ENCODE measurements at places on chromosomes 13 and 19.

GRCh38 chr19:13214036-13214730 is 64.0 kb downstream of the IER2 start:
- DNase-seq: no peak

DNA sequence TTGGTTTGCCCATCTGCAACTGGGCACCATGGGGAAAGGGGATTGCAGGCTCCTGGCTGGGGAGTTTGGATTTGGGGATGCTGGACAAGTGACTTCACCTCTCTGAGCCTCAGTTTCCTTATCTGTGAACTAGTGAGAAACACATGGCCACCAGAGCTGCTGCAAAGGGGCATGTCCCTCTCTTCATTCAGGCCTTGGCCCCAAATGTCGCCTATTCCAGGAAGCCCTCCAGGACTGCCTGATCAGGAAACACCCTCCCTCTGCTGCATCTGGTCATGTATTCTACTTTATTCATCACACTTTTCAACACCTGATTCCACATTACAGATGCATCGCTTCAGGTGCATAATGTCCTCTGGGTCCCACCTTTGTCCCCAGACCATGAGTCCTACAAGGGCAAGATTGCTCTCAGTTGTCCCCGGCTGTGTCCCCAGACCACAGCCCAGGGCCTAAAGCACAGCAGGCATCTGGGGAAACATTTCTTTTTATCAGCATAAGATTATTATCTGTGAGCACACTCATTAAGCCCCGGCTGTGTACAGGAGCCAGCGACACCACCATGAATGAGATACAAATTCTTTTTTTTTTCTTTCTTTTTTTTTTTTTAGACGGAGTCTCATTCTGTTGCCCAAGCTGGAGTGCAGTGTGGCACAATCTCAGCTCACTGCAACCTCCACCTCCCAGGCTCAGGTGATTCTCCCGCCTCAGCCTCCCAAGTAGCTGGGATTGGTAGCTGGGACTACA is 37.5 kb downstream of the ARRDC2 start:
- DNase-seq: no peak

- no peak for DNase-seq
These were observed 126.5 kb downstream of the ZNF536 start for GRCh38 chr19:30498707-30499106.

GRCh38 chr13:113730258-113730691 is 28.8 kb upstream of the TMEM255B start:
- no peak for DNase-seq

DNA sequence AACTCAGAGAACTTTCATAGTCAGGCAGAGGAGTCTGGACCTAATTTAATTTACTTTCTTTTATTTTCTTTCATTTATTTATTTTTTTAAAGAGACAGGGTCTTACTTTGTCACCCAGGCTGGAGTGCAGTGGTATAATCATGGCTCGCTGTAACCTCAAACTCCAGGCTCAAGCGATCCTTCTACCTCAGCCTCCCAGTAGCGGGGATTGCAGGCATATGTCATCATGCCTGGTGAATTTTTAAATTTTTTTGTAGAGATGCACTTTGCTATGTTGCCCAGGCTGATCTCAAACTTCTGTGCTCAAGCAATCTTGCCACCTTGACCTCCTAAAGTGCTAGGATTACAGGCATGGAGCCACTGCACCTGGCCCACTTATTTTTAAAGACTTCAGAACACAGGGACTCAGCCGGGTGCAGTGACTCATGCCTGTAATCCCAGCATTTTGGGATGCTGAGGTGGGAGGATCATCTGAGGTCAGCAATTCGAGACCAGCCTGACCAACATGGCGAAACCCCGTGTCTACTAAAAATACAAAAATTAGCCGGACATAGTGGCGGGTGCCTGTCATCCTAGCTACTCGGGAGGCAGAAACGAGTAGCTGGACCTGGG is 50.6 kb downstream of the KLF5 start:
- no peak for DNase-seq

- no peak for DNase-seq
These were observed 121.9 kb upstream of the MLNR start for GRCh38 chr13:49098198-49098597.

DNA sequence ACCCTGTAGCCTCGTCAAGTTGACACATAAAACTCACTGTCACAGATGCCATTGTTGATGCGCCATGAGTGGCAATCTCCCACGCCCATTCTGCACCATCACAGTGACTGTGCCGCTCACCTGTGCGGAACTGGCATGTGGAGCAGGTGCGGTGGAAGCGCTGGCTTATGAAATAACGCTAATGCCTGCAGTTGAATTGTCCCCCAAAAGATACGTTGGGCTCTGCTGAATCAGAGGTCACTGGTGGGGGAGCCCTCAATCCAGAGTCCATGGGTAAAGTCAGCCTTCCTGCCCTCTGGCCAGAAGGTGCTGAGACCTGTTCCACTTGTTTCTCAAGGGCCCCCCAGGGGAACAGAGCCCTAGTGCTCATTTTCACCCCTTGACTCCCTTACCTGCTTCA is 2.9 kb upstream of the ARHGEF7 start:
- no peak for DNase-seq

GRCh38 chr13:99385940-99386339 is 78.7 kb upstream of the GPR183 start:
- DNase-seq: no peak

- no peak for DNase-seq
These were observed 73.0 kb downstream of the IPO5 start for GRCh38 chr13:98026457-98026857.

DNA sequence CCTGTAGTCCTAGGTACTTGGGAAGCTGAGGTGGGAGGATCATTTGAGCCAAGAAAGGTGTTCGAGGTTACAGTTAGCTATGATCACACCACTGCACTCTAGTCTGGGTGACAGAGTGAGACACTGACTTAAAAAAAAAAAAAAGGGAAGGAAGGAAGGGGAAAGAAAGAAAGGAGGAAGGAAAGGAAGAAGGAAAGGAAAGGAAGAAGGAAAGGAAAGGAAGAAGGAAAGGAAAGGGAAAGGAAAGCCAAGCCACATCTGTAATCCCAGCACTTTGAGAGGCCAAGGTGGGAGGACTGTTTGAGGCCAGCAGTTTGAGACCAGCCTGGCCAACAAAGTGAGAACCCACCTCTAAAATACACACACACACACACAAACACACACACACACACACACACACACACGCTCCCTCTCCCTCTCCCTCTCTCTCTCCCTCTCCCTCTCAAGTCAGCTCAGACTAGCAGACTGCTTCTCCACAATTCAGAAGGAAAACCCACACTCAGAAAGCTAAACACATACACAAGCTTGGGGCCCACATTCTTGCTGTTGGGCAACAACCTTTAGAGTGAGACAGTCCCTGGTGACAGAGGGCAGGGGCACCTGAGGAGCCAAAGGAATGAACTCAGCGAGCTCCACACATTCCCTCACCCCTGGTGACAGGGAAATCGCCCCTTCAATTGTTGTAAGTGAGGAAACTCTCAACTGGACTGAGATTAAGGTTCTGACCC is 2.7 kb downstream of the ZNF709 start:
- no peak for DNase-seq

- no peak for DNase-seq
These were observed 360 bp downstream of the DDX39A start for GRCh38 chr19:14418856-14419105.

DNA sequence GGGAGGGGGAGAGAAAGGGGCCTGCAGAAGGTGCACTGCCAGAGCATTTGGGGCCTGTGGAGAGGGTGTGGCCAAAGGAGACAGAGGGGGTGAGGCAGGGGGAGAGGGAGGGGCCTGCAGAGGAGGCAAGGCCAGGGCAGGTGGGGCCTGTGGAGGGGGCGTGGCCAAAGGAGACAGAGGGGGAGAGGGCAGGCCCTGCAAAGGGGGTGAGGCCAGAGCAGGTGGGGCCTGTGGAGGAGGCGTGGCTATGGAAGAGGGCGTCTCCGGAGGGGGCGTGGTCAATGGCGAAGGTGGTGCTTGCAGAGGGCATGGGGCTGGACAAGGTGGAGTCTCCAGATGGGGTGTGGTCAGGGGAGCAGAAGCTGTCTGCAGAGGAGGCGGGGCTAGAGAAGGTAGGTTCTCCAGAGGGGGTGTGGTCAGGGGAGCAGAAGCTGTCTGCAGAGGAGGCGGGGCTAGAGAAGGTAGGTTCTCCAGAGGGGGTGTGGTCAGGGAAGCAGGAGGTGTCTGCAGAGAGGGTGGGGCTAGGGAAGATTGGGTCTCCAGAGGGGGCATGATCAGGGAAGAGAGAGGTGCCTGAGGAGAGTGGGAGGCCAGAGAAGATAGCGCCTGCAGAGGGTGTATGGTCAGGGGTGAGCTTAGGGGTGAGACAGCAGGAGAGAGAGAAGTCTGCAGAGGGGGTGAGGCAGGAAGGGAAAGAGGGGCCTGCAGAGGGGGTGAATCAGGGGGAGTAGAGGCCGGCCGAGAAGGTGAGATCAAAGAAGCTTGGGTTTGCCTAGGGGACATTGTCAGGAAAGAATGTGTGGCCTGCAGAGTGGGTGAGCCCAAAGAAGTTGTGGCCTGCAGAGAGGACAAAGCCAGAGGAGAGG is 3.4 kb downstream of the PRR36 start:
- no peak for DNase-seq

GRCh38 chr19:39592381-39592780 is 9.9 kb upstream of the LGALS13 start:
- DNase-seq: no peak

DNA sequence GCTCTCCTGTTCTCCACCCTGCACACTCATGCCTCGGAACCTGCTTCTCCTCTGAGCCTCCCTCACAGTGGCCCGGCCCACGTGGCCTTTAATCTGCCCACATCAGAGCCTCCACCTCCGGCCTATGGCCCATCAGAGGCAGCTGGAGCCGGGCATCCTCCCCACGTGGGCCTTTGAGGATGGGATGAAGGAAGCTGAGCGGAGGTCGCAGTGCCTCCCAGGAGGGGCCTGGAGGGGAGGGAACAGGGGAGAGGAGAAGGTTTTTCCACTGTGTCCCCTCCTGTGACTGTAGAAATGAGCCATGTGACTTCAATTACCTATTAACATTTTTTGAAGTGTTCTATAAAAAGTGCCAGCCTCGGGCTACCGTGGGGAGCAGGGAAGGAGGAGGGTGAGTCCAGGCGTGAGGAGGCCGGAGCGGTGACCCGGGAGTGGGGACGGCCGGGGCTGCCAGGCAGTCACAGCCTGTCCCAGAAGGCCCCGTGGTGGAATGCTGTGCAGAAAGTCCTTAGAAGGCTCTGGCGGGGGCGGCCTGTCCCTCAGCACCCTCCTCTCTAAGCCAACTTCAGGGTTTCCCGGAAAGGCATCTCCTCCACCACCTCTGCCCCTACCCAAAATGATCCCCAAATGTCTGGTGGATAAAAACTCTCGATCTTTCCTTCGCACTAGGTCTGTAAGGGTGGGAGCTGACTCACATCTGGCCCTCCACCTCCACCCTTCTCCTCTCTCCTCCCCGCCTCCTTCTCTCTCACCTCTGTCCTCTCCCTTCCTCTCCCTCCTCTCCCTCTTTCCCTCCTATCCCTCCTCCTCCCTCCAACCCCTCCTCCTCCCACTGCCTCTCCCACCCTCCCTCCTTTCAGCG is 24.8 kb upstream of the SLC1A5 start:
- no peak for DNase-seq

DNA sequence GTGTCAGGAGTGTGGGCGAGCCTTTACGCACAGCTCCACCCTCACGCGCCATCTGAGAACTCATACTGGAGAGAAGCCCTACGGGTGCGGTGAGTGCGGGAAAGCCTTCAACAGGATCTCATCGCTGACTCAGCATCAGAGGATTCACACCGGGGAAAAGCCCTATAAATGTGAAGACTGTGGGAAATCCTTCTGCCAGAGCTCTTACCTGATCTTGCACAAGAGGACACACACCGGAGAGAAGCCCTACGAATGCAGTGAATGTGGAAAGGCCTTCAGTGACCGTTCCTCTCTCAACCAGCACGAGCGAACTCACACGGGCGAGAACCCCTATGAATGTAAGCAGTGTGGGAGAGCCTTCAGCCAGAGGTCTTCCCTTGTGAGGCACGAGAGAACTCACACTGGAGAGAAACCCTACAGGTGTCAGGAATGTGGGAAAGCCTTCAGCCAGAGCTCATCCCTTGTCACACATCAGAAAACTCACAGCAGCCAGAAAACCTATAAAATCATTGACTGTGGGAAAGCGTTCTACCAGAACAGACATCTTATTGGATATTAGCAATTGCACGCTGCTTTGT is 6.9 kb upstream of the ZNF555 start:
- no peak for DNase-seq

GRCh38 chr19:55171440-55171839 is 5.0 kb upstream of the DNAAF3 start:
- DNase-seq: no peak

DNA sequence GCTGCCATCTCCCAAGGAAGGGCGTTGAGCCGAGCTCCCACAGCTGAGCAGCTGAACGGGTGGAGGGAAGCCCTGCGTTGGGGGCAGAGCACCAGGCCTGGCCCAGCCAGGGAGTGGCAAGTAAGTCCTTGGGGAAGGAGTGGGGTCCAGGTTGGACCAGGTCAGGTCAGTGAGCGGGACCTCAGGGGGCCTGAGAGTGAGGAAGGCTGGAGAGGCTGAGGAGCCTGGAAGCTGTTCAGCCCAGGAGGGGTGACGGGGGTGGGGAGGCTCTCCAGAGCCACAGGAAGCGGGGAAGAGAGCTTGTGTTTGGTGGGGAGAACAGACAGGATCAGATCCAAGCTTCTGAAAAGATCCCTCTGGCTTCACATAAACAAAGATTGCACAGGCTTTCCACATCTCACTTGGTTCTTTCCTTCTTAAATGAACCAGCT is 55.4 kb upstream of the ATP12A start:
- no peak for DNase-seq

- no peak for DNase-seq
These were observed 11.8 kb downstream of the PGLS start for GRCh38 chr19:17522988-17523872.

DNA sequence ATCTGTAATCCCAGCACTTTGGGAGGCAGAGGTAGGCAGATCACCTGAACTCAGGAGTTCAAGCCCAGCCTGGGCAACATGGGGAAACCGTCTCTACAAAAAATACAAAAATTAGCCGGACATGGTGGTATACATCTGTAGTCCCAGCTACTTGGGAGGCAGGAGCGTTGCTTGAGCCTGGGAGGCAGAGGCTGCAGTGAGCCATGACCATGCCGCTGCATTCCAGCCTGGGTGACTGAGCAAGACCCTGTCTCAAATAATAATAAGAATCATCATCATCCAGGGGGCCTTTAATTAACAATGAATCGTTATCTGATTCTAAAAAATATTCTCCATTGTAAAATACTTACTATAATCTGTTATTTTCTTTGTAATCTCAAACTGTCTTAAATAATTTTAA is 283.4 kb downstream of the DACH1 start:
- DNase-seq: no peak

GRCh38 chr19:18417250-18418028 is 1.8 kb upstream of the SSBP4 start:
- DNase-seq: no peak

- no peak for DNase-seq
These were observed 22.8 kb downstream of the COL4A2 start for GRCh38 chr13:110329798-110330461.

- DNase-seq: no peak
These were observed 7.9 kb upstream of the LINGO3 start for GRCh38 chr19:2315818-2316353.

Measured in activated T-helper 1 cell treated with anti-CD3 and anti-CD28 coated beads, Interleukin-2, amount 50 U/mL, for 16 hours (primary cell).